Progenitor cell of endocrine pancreas (in vitro differentiated cells): ENCODE measurements at places on chromosomes 3 and 15.

DNA sequence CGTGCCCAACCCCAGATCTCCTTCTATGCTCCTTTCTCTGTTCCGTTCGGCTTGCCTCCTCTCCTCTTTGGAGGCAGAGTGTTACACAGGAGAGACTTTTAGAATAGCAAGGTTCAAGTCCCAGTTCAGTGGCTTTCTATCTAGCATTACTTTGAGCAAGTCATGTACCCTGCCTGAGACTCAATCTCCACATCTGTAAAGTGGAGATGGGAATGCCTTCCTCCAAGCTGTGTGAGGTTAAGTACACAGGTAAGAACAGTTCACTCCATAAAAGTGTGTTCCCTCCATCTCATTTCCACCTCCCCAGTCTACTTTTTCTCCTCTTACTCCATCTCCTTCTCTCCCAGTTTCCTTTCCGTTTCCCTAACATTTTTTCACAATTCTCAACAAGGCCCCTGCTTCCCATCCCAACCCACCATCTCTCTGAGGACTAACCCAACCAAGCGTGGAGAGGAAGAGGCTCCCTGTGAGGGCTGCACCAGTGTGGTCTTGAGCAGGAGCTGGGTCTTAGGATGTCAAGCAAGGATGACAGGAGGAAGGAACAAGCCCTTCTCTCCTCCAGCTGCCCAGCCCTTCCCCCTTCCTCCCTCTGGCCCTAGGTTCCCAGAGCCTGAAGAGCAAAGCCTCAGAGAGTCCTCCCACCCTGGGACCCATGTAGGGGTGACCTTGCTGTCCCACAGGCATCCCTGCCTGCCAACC lies 6.4 kb downstream of the ATP8B4 start:
- no peaks in the 10 kb centered on the region for H3K36me3 ChIP-seq
- no peaks in the 10 kb centered on the region for H3K27me3 ChIP-seq
- H3K4me3 ChIP-seq = no peak overlapping the region
- DNase-seq = no peak
- no peak overlapping the region for H3K27ac ChIP-seq

DNA sequence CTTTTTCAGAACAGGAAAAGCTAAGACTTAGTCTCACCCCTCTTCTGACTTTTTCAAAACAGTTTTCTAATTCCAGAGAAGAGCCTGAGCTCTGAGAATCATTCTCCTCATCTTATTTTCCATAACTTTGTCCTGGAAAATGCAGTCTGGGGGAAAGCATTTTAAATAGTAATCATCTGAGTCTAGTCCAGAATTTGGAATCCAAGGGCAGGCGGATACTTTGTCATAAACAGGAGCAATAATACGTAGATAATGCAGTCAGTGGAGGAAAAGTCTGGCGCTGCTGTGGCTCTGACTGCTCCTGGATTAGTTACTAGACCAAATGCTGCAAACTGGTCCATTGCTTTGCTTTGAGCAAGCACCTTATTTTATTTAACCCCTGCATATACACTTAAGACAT lies 285.0 kb downstream of the THSD4 start:
- no peak overlapping the region for H3K4me3 ChIP-seq
- H3K27me3 ChIP-seq = peaks cover 97% of the 10 kb centered on the region
- no peaks in the 10 kb centered on the region for H3K4me1 ChIP-seq
- H3K36me3 ChIP-seq = no peaks in the 10 kb centered on the region
- DNase-seq = no peak

DNA sequence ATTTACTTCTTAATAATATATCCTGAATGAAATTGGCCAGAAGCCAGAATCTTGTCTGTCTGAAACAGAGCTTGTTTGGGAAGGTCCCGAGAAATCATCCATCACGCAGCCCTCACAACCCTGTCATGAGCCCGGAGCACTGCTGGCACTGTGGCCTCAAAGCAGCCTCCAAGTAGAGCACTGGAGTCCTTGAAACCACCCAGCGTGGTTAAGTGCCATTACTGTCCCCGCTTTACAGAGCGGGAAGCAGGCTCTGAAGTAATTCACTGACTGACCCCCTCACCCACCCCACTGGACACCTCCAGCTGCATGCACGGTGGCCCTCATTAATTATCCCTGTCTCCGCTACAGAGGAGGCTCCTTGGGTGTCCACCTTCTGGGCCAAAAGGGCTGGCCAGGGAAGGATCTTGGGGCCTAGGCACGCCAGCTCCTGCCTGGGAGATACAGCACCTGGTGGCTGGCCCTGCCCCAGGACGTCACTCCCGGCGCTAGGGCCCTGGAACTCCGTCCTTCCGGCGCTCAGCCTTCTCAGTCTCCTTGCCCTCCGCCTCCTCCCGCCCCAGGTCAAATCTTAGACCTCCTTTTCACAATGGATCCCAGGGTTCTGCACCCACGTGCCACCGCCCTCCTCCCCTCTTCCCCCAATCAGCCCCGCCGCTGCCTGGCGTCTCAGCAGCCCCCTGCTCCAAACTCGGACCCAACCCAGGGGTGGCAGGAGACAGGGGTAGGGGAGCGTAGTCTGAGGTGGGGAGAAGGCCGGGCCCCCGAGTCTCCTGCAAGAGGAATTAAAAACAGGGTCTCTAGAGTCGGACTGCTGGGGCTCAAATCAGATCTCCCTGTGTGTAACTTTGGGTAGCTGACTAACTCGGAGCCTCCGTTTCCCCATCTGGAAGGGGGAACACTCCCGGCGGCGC lies 1.1 kb downstream of the TKT start:
- peaks cover 20% of the 10 kb centered on the region for H3K27me3 ChIP-seq
- H3K4me3 ChIP-seq = peak overlapping the region; percentile 90
- peaks cover 1% of the 10 kb centered on the region for H3K36me3 ChIP-seq

DNA sequence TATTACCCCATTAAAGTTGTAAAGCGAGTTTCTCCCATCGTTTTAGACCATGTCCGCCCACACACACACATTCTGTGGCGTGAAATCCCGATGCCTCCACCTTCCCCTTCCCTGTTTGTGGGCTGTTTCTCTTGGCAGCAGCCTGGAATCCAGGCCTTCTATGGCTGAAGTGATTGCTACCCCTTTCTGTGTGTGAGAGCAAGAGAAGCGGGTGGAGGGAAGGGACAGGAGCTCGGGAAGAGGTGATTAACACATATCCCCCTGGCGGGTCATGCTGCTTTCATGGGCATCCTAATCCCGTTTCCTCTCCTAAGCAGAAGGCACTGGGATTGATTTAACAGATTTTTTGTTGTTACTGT lies 283.8 kb upstream of the RGMA start:
- peaks cover 7% of the 10 kb centered on the region for H3K4me1 ChIP-seq
- H3K36me3 ChIP-seq = peaks cover 1% of the 10 kb centered on the region
- H3K27me3 ChIP-seq = peaks cover 14% of the 10 kb centered on the region
- H3K4me3 ChIP-seq = no peak overlapping the region

- DNase-seq = no peak
- no peaks in the 10 kb centered on the region for H3K27me3 ChIP-seq
- H3K4me1 ChIP-seq = no peaks in the 10 kb centered on the region
- H3K27ac ChIP-seq = no peak overlapping the region
- no peak overlapping the region for H3K4me3 ChIP-seq
Observed at GRCh38 chr15:68354923-68355322, 77.0 kb downstream of the ITGA11 start.

GRCh38 chr15:60264088-60264487 lies 133.7 kb downstream of the ANXA2 start:
- DNase-seq = no peak
- H3K36me3 ChIP-seq = no peaks in the 10 kb centered on the region
- H3K27ac ChIP-seq = no peak overlapping the region
- H3K27me3 ChIP-seq = peaks cover 26% of the 10 kb centered on the region

DNA sequence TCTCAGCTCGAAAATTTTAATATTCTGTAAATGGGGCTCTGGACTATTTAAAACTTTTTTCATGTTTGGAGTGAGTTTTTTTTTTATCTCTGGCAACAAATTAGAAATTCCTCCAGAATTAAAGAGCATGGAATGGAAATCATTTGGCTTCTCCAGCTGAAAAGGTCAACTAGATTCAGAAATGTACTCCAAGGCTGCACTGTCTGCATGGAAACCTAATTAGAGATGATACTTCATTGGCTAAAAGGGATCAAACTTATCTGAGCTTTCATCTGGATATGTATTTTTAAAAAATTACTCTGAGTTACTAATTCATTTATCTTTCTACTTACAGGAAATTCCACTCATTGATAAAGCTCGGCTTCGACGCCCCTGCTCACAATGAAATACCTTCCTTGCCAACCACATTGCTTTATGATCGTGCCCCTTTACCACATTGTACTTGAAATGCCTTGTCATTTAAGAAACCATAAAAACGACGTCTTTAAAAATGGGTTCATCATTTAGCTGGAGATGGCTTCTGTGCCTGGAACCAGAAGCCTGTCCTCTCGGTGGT lies 285.5 kb upstream of the ICE2 start:
- H3K36me3 ChIP-seq = no peaks in the 10 kb centered on the region
- no peak overlapping the region for H3K4me3 ChIP-seq
- peaks cover 2% of the 10 kb centered on the region for H3K4me1 ChIP-seq
- no peak for DNase-seq
- H3K27me3 ChIP-seq = peaks cover 24% of the 10 kb centered on the region
- no peak overlapping the region for H3K27ac ChIP-seq

GRCh38 chr15:94312946-94313345 lies 81.6 kb downstream of the MCTP2 start:
- H3K36me3 ChIP-seq = no peaks in the 10 kb centered on the region
- H3K4me1 ChIP-seq = no peaks in the 10 kb centered on the region
- H3K27ac ChIP-seq = no peak overlapping the region
- H3K4me3 ChIP-seq = no peak overlapping the region
- H3K27me3 ChIP-seq = peaks cover 2% of the 10 kb centered on the region

DNA sequence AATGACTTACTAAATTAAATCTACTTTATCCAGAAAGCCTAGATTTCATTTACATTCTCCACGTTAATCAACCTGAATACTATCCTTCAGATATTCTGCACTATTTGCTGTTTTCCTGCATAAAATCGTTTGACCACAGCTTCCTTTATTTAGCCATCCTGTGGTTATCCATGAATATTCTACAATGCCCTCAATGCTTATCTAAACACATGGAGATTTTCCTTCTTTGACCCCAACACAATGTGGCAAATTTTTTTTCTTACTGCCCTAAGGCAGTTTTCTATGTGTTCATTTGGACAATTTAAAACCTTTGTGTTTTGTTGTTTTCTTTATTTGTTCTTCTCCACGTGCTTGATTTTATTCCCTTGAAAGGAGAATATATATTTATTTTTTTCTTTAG lies 495.5 kb upstream of the ROBO1 start:
- DNase-seq = no peak
- H3K4me1 ChIP-seq = peaks cover 1% of the 10 kb centered on the region
- no peaks in the 10 kb centered on the region for H3K27me3 ChIP-seq
- H3K4me3 ChIP-seq = no peak overlapping the region
- H3K36me3 ChIP-seq = no peaks in the 10 kb centered on the region

- peaks cover 7% of the 10 kb centered on the region for H3K36me3 ChIP-seq
- peaks cover 1% of the 10 kb centered on the region for H3K4me1 ChIP-seq
- H3K4me3 ChIP-seq = no peak overlapping the region
- no peak overlapping the region for H3K27ac ChIP-seq
- DNase-seq = no peak
Observed at GRCh38 chr15:67446449-67446848, 74.5 kb upstream of the C15orf61 start.

- no peaks in the 10 kb centered on the region for H3K36me3 ChIP-seq
- DNase-seq = no peak
- peaks cover 32% of the 10 kb centered on the region for H3K4me1 ChIP-seq
- no peaks in the 10 kb centered on the region for H3K27me3 ChIP-seq
- H3K4me3 ChIP-seq = no peak overlapping the region
- H3K27ac ChIP-seq = no peak overlapping the region
Observed at GRCh38 chr15:51814606-51815005, 14.8 kb upstream of the TMOD3 start.

DNA sequence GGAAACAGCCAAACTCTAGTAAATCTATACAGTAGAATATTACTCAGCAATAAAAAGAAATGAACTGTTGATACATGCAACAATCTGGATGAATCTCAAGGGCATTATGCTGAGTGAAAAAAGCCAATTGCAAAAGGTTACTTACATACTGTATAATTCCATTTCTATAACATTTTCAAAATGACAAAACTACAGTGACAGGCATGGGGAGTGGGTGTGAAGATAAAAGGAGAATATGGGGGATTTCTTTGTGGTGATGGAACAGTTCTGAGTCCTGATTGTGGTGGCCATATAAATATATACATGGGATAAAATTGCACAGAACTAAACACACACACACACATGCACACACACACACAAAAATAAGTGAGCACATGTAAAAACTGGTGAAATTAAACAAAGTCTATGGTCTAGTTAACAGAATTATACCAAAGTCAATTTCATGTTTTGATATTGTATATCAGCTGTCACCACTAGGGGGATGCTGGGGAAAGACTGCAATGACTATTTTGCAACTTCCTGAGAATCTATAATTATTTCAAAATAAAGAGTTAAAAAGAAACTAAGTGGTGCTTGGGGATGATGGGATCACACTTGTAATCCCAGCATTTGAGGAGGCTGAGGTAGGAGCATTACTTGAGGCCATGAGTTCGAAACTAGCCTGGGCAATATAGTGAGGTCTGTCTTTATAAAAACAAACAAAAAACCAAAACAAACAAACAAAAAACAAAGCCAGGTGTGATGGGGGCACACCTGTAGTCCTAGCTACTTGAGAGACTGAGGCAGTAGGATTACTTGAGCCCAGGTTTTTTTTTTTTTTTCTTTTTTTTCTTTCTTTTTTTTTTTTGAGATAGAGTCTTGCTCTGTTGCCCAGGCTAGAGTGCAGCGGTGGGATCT lies 66.0 kb downstream of the SPTSSB start:
- H3K36me3 ChIP-seq = no peaks in the 10 kb centered on the region
- H3K27ac ChIP-seq = no peak overlapping the region
- no peak overlapping the region for H3K4me3 ChIP-seq
- H3K4me1 ChIP-seq = no peaks in the 10 kb centered on the region
- H3K27me3 ChIP-seq = no peaks in the 10 kb centered on the region

DNA sequence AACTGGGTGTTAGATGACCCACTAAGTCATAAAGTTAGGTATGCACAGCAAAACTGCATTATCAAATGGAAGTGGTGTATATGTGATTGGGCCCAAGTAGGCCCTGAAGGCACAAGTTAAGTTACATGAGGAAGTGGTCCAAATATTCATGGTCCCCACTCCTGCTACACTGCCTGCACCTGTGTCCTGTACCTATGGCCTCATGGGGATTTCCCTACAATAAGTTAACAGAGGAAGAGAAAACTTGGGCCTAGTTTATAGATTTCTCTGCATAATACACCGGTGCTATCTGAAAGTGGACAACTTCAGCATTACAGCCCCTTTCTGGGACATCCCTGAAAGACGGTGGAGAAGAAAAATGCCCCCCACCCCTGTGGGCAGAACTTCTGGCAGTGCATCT lies 41.5 kb downstream of the STRIT1 start:
- no peak for DNase-seq
- no peaks in the 10 kb centered on the region for H3K36me3 ChIP-seq
- no peak overlapping the region for H3K27ac ChIP-seq
- no peaks in the 10 kb centered on the region for H3K27me3 ChIP-seq
- no peak overlapping the region for H3K4me3 ChIP-seq

- DNase-seq = no peak
- no peak overlapping the region for H3K27ac ChIP-seq
- H3K36me3 ChIP-seq = no peaks in the 10 kb centered on the region
- no peaks in the 10 kb centered on the region for H3K4me1 ChIP-seq
- no peak overlapping the region for H3K4me3 ChIP-seq
- H3K27me3 ChIP-seq = no peaks in the 10 kb centered on the region
Observed at GRCh38 chr3:185420762-185421161, 57.8 kb downstream of the MAP3K13 start.
